ENCODE measurements at places on chromosomes 16 and 17.

DNA sequence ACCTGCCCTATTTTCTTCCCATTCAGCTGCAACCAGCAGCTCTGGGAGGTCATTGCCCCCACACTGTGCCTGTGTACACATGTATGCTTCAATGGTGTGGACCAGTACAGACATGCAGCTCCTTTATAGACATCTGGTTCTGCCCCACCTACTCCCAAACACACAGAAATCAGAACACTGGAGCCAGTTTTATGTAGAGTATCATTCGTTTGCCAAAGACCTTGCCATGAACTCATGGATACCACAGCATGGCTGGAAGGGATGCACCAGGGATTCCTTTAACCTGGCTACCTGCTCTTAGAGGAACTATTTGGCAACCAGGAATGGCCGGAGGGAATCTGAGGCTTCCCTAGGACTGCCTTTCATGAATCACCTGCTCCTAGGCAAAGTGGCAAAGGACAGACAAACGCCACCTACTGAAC, 60.4 kb downstream of the ZFHX3 start:
- DNase-seq: no peak

DNA sequence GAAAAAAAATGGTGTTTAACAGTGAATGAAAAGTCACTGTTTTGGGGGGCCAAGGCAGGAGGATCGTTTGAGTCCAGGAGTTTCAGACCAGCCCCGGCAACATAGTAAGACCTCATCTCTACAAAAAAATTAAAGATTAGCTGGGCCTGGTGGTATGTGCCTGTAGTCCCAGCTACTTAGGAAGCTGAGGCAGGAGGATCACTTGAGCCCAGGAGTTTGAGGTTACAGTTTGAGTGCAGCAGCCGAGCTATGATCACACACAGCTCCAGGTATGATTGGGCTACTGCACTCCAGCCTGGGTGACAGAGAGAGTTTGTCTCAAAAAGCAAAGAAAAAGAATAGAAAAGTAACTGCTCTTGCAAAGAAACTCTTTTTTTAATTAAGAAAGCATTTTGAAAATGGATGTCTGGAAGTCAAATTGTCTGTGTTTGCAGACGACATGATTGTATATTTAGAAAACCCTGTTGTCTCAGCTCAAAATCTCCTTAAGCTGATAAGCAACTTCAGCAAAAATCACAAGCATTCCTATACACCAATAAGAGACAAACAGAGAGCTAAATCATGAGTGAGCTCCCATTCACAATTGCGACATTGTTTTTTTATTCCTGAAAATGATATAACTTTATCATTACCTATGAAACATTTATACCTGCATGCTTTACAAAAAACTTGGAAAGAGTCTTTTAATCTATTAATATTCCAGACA, 20.5 kb upstream of the CPD start:
- DNase-seq: no peak

DNA sequence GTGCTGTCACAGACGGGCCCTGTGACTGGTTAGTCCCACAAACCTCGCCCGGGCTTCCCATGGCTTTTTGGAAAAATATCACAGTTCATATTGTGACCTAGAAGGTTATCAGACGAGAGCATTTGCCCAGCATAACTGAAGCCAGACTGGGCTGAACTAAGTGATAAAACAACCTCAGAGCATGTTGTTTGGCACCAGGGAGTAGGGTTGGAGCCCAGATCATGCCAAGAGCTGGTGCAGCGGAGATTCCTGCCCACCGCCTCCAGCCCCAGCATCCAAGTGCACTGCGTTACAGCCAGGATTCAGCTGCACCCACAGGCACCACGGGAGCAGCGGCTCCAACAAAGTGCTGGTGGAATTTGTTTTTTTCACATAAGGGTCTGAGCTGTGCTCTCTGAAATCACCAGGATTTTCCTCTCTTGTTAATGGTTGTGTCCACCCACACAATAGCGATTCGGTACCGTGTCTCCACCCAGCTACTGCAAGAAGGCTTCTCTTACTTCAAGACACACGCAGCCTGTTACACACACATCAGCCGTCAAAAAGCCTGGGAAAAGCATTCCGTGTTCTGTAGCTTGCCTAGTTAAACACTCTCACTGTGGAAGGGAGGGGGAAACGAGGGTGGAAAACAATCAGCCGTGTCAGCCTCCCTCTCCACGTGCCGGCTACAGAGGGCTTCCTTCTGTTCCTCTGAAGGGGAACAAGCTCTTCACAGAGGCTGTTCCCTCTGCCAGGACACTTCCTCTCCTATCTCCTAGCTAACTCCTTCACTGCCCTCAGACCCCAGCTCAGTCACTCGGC, 273.8 kb downstream of the C16orf95 start:
- DNase-seq: peak; percentile 43

- DNase-seq: no peak
Observed at GRCh38 chr17:35287286-35287811, 44.5 kb downstream of the SLFN5 start.

- no peak for DNase-seq
Observed at GRCh38 chr16:58160855-58161254, 31.7 kb upstream of the CFAP20 start.

DNA sequence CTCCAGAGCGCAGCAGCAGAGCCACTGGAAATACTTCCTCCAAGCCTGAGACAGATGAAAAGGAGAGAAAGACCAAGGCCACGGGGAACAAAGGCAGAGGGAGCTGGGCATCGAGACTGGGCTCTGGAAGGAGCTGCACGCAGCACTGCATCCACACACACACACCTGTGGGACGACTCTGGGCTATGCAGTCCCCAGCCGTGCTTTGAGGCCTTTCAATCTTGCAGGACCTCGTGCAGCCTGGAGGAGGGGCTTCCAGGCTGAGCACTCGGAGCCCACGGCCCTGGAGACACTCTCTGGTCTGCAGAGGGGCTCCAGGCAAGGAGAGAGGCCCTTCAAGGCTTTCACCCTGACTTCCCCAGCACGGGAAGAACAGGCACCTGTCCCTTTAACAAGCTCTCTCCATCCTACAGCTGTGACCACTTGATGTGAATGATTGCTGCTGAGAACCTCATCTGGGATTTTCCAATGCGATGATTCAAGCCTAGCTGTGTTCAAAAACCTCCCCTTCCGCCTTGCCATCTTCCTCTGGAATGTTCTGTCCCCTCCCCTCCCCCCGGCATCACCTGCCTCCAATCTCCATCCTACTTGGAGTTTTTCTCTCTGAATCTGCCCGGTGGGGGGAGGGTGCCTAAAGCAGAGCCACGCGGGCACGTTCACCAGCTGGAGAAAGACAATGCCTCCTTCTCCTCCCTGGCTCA, 37.5 kb downstream of the RBFOX3 start:
- DNase-seq: no peak

DNA sequence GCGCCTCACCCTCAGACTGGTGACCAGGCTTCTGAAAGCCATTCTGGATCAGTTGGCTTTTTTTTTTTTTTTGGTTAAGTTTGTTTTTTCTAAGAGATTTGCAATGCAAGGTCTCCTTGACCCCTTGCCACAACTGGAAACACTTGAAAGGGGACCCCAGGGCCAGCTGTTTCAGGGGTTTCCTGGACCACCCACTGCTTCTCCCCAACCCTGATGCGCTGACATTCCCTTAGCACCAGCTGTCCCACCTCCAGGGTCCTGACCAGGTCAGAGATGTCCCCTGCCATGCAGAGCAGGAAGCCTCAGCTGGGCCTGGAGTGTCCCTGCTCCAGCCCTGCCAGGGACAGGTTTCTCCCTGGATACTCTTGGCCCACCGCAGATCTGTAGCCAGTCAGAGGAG, 8.1 kb upstream of the MRPL58 start:
- no peak for DNase-seq

All from NCI-H226 (cell line).